ENCODE measurements at places on chromosomes 3 and 15. TPM values are rescaled to one million over a fixed set of nuclear protein-coding genes. Genes with fewer than 3 reads are reported as not detected.

EPHB3 gene
- total RNA-seq, result 1.8 TPM

DNA sequence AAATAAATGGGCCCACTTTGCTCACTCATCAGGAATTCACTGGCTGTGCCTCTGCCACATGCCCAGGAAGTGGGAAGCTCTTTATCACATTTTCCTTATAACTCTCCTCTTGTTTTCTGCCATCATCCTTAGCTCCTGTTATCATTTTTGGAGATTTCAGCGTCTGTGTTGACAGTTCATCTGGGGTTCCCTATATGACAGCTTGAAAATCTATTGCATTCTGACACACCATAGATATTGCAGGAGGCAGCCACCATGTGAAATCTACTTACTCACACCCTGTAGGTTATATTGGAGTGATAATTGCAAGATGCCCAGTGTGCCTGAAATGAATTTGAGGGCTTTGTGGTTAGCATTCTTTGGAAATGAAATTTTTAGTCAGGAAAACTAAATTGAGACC lies 132.9 kb downstream of the RYR3 start:
- no peak for DNase-seq

SLC26A6 gene
- 12.2 TPM for total RNA-seq

GRCh38 chr15:92226020-92226612 lies 167.6 kb upstream of the ST8SIA2 start:
- no peak for DNase-seq

- DNase-seq, result no peak
These were observed 99.0 kb downstream of the TMCC1 start for GRCh38 chr3:129794311-129795185.

- no peak for DNase-seq
These were observed 33.5 kb downstream of the POMGNT2 start for GRCh38 chr3:43072361-43072760.

- DNase-seq, result no peak
These were observed 497 bp downstream of the PARP16 start for GRCh38 chr15:65286069-65286703.

DNA sequence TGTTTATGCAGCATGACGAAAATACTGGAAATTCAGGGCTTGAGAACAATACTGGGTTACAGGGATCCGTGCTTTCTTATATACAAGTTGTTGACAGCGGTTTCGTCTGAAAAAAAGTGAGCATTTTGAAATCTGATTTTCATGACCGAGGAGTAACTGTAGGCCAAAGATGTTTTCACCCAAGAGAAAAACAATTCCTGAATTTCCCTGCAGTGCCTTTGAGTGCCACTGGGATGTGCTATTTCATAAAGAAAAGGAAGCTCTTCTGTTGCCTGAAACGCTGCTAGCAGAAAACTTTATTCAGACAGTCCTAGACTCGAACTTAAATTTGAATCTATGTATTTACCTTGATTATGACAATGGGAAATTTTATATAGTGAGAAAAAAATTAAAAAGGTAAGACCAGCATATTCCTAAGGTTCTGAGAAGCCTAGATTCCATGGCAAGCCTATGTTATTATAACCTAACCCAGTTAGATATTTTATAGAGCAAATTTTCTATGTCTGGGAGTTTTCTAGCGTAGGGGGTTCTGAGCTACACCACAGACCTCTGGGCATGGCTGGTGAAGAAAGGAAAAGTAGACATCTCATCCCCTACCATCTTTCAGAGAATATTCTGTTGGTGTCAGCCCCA lies 30.2 kb downstream of the KCNAB1 start:
- DNase-seq, result no peak

GRCh38 chr3:21551019-21551418 lies 200.0 kb downstream of the ZNF385D start:
- no peak for DNase-seq

DNA sequence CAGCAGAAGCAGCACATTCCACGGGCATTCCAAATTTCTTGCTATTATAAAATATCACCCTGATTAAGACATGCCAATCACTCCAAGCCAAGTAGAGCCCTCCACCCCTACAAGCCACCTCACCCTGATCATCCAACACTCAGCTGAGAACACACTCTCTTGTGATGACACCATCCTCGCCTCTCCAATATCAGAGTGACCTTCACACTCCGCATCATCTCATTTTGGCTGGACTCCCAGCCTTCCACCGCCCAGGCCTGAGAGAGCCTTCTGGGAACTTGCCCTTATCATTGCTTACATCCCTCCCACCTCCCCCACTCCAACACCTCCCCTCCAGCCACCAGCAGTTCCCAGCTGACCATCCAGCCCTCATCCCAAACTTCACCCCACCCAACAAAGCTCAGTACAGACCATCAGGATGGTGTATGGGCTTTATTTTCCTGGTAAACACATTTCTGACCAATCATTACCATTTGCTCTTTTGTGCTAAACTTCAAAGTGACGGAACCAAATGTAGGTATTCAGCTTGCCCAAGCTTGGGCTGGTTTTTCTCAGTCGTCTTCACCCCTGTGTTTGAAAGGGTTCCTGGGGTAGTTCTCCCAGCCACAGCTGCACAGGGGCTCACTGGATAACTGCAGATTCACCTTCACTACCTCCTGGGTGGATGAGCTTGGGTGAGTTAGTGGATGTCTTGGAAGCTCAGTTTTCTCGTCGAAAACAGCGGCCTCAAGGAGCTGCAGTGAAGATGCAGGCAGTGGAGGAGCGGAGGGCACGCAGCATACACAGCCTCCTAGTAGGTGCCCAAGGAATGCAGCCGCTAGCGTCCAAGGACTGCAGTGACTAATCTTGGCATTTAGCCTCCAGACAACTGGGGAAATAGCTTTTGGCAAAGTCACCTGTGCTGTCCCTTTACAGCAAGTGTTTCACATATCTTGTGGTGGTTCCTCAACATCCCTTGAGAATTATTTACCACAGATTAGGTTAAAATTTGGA lies 115.1 kb downstream of the LIPC start:
- DNase-seq, result no peak

TGM5 gene
- total RNA-seq, result 0.28 TPM

SERPINI2 gene
- total RNA-seq, result not detected

- no peak for DNase-seq
These were observed 2.3 kb downstream of the FEZF2 start for GRCh38 chr3:62370858-62371719.

LINGO1 gene
- 1.7 TPM for total RNA-seq

VIPR1 gene
- 7.8 TPM for total RNA-seq

ZNF80 gene
- not detected for total RNA-seq

- DNase-seq, result no peak
These were observed 243.8 kb upstream of the TLE3 start for GRCh38 chr15:70341566-70341965.

AHSG gene
- total RNA-seq, result not detected

ADGRG7 gene
- total RNA-seq, result not detected

WNT7A gene
- total RNA-seq, result not detected

DNA sequence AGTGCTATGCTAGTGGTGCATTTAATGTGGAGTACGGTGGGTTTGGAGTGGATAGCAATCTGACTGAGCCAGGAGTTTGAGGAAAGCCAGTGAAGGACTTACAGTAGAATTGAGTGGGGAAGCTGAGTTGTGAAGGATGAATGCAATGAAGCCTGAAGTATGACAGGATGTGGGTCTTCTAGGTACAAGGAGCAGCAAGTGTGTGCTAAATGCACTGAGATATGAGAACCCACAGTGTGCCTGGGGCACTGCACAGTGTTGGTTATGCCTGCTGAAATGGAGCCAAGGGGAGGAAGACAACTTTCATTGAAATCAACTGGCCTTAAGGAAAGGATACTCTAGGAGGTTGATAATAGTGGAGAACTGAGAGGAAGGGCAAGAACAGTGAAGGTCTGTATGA lies 105.5 kb upstream of the MRPL3 start:
- no peak for DNase-seq

- no peak for DNase-seq
These were observed 1.8 kb downstream of the TWF2 start for GRCh38 chr3:52237006-52237656.

DNA sequence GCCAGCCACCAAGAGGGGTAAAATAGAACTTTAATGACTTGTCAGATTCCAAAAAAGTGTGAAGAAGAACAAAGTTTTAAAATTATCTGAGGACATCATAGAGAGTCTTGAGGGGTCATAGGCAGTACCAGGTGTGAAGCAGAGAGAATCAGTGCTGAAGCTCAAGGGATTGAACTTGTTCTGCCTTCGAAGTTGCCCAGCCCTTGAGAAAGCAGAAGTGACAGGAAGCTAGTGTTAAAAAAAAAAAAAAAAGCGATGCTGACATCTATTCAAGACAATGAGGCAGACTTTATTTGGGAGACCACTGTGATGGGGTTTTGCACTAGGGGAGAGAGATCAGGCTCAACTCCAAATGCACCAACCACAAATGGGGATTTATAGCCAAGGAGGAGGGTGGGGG lies 21.8 kb downstream of the FBXO22 start:
- DNase-seq, result no peak

- no peak for DNase-seq
These were observed at the start of gene EPHA6 for GRCh38 chr3:96813820-96814650. EPHA6 (plus strand) TSS chr3:96814594.

DNA sequence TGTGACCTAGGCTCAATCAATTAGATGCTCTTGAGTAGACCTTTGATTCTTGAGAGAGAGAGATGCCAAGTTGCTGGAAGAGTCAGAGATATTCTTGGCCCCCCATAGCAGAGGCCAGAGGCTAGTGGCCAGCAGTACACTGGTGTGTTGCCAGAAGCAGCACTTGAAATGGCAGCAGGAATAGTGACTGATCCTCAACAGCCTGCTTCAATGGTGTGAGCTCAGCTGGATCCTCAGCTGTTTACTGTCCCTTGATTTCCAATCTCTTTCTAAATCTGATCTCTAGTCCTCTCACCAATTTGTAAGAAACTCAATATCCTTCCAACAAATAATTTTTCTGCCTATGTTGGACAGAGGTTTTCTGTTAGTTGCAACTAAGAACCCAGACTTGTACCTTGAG lies 170.3 kb upstream of the CCDC54 start:
- DNase-seq, result no peak

DNA sequence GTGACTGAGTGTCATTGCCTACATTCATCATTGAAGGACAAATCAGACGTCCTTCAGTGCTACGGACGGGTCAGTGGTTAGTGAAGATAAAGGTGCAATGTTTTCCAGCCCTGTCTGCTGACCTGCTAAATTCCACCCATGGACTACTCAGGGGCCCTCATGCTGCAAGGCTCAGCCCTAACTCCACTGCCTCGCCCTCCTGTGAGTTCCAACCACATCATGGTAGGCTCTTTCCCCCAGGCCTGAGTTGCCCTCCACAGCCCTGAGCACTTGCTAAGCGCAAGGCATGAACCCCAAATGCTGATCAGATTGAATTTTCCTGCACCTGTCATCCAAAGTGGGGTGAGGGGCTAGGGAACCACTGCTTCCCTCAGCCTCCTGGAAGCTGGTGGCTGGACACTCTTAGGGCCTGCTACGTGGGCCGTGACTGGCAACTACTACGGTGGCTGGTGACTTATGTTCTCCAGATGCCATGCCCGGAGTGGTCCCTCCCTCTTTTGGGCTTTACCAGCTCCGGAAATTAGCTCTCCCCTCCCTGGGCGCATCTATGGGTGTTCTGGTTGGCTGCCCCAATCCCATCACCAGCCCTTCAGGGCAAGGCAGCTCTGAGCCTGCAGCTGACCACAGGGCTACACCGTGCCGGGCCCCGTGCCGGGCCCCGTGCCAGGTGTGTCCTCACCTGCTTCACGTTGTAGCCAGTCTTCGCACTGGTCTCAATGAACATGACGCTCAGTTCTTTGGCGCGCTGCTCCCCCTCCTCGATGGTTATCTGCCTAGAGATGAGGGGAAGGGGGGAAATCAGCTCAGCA lies 32.1 kb downstream of the SRPRB start:
- DNase-seq, result no peak

GRCh38 chr3:9898467-9899241 lies 4.0 kb upstream of the IL17RE start:
- DNase-seq, result no peak

DNA sequence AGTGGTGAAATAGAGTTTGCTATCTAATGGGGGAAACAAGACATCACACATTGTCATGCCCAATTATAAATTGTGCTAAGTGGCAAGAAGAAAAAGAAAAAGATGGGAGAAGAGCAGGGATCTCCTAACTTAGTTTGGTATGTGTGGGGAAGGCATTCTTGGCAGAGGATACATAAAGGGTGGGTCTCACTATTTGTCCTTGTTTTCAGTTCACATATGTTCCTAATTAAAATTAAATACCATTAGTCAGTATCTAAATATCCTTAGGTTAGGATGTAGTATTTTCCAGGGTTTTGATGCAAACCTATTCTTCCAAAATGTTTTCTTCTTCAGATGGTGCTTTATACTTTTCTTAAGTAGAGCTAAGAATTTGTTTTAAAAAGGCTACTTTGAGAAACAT lies 173.7 kb downstream of the B3GALNT1 start:
- DNase-seq, result no peak

GRCh38 chr3:138781012-138781470 lies 53.7 kb downstream of the PIK3CB start:
- DNase-seq, result no peak

GRCh38 chr3:175411946-175412345 lies 552.8 kb downstream of the NAALADL2 start:
- DNase-seq, result no peak

DNA sequence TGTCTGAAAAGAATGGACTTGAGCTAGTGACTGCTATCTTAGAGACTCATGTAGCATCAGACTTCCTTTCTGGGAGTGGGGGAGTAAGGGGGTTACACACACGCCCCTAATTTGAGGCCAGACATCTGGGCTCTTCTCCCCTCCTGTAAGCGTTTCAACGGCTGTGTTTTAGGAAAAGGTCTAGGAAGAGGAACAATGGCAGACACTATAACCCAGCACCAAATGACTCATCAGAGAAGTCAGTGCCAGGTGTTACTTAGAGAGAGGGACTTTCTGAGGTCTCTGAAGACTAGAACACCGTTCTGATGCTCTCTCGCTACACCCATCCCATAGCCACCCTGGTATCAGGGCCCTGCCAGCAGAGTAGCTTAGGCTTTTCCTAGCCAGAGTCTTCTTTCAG lies 65.5 kb downstream of the SSUH2 start:
- no peak for DNase-seq

- DNase-seq, result no peak
These were observed 152.1 kb downstream of the UACA start for GRCh38 chr15:70611286-70611685.

DNA sequence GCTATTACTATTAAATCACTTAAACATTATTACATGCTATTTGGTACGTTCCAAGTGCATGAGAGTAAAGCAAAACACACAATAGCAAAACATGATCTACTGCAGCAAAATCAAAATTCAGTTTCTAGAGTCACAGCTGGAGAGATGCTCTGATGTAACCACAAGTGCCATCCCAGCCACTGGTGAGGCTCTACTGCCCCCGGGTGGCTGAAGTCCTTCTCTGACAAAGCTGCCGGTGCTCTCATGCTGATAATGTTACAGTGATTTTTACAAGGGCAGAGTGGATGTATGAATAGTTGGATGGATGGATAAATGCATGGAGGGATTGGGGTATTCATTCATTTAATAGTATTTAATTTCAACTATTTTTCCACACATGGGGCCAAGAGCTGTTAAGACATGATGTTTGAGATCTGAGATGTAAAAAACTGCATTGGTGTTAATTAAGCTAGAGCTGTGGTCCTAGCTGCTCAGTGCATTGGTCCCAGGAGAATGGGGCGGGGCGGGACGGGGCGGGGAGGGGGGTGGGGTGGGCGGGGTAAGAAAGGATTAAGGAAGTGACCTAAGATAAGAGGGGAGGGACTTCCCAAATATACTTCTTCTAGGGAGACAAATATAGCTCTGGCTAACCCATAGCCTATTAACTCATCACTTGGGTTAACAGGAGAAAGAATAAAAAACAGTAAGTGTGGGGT lies 5.3 kb upstream of the SPESP1 start:
- DNase-seq, result peak; percentile 38

GRCh38 chr3:171982828-171983227 lies 56.5 kb upstream of the FNDC3B start:
- DNase-seq, result no peak

TCF12 gene
- 94.7 TPM for total RNA-seq

All from omental fat pad (tissue), 4 donors.